ENCODE measurements at places on chromosomes 4 and X.

DNA sequence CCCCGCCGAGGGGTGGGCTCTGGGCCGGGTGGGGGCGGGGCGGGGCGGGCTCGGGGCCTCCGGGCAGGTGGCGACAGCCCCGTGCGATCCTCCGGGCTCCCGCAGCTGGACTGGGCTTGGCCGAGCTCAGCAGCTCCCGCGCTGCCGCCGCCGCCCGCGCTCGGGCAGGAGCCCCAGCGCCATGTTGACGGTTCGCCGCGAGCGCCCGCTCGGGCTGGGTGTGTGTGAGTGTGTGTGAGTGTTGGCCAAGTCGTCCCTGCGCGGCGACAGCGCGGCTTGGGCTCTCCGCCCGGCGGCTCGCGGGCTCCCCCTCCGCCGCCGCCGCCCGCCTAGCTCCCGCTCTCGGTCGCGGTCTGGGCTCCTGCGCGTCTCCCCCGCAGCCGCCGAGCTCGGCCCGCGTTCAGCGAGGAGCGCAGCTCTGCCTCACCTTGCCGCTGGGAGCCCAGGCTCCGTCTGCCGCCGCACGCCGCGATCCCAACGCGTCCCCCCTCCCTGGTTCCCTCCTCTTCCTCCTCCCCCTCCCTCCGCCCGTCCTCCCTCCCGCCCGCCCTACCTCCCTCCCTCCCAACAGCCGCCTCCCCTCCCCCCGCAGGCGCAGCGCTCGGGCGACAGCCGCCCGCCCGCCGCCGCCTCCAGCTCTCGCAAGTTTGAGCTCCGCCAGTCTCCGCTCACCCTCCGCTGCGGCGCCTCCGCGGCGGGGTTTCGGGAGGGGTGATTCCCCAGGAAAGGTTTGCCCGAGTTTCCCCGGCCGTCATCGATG lies at the start of gene BCOR:
Gene BCOR, minus strand, starts transcription at position 455 of the 760 bp plus-strand sequence. CDS start 20,029 bp downstream, outside the sequence.
- peak within 1 kb of the TSS; percentile 72 for H3K4me3 ChIP-seq
- H3K27ac ChIP-seq: peak within 1 kb of the TSS; percentile 74
- peaks cover 4% of the 10 kb centered on the region for H3K4me1 ChIP-seq
- no peaks in the 10 kb centered on the region for H3K27me3 ChIP-seq

GRCh38 chrX:138719396-138719795 lies 7.9 kb upstream of the FGF13 start:
- no peak overlapping the region for H3K4me3 ChIP-seq
- no peaks in the 10 kb centered on the region for H3K4me1 ChIP-seq
- no peak overlapping the region for H3K27ac ChIP-seq
- H3K27me3 ChIP-seq: no peaks in the 10 kb centered on the region
- no peak for DNase-seq

- no peak for DNase-seq
- no peak overlapping the region for H3K27ac ChIP-seq
- no peak overlapping the region for H3K4me3 ChIP-seq
- no peaks in the 10 kb centered on the region for H3K36me3 ChIP-seq
Observed at GRCh38 chr4:185018834-185019455, 655 bp downstream of the HELT start.

DNA sequence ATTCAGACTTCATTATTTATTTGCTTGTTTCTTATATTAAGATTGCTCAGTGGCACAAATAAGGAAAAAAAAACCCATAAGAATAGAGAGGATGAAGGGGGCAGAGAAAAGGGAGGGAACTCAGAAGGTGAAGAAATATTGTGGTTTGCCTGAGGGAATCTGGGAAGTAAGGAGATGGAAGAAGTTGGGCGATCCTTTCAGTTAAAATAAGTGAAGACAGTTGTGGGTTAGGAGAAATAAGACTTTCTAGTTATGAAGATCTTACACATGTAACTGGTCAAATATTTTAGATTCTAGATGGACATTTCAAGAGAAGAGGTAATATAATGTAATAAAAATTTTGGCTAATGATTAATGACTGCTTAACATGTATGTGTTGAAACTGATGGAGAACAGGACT lies 138.7 kb upstream of the LIMCH1 start:
- no peak overlapping the region for H3K27ac ChIP-seq
- no peaks in the 10 kb centered on the region for H3K27me3 ChIP-seq
- no peak overlapping the region for H3K4me3 ChIP-seq
- DNase-seq: no peak
- no peaks in the 10 kb centered on the region for H3K36me3 ChIP-seq

DNA sequence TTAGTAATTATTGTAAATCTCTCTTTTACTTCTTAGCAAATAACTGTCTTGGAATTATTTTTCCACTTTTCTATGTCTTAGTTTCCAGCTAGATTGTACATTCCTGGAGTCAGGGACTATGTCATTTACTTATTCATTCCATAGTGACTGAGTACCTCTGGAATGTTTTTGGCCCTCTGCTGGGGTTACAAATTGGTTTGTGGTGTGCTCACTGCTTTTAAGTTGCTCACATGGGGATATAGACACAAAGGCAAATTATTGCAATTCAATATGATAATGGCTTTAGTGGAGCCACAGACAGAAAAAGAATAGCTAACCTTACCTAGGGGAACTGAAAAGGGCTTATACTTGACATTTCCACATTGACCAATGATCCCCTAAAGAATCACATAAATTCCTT lies 63.7 kb upstream of the PDGFRA start:
- H3K36me3 ChIP-seq: no peaks in the 10 kb centered on the region
- H3K27ac ChIP-seq: no peak overlapping the region
- no peaks in the 10 kb centered on the region for H3K4me1 ChIP-seq
- no peak for DNase-seq
- H3K4me3 ChIP-seq: no peak overlapping the region

GRCh38 chr4:85127653-85128052 lies 161.2 kb upstream of the WDFY3 start:
- no peaks in the 10 kb centered on the region for H3K36me3 ChIP-seq
- H3K27ac ChIP-seq: no peak overlapping the region
- no peaks in the 10 kb centered on the region for H3K4me1 ChIP-seq
- H3K27me3 ChIP-seq: no peaks in the 10 kb centered on the region

- H3K36me3 ChIP-seq: no peaks in the 10 kb centered on the region
- no peak overlapping the region for H3K27ac ChIP-seq
- H3K27me3 ChIP-seq: no peaks in the 10 kb centered on the region
- no peak overlapping the region for H3K4me3 ChIP-seq
- no peak for DNase-seq
Observed at GRCh38 chr4:147101678-147102077, 156.0 kb upstream of the TTC29 start.

DNA sequence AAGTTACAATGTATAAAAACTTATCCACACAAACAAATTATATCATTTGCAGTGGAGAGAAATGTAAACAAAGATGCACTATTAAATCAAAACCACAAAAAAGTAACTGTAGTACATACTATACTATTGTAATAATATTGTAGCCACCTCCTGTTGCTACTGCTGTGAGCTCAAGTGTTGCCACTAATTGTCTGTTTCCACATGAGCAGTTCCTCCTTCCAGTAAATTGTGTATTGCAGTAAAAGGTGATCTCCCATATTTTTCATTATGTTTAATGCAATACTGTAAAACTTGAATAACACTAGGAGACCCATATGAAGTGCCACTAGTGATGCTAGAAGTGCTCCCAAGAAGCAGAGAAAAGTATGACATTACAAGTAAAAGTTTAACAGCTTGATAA lies 11.7 kb downstream of the LIN54 start:
- DNase-seq: no peak
- no peak overlapping the region for H3K27ac ChIP-seq
- H3K36me3 ChIP-seq: no peaks in the 10 kb centered on the region
- H3K27me3 ChIP-seq: no peaks in the 10 kb centered on the region

- DNase-seq: no peak
- H3K36me3 ChIP-seq: no peaks in the 10 kb centered on the region
- no peak overlapping the region for H3K4me3 ChIP-seq
- H3K4me1 ChIP-seq: peaks cover 4% of the 10 kb centered on the region
- no peaks in the 10 kb centered on the region for H3K27me3 ChIP-seq
Observed at GRCh38 chr4:150126201-150126863, 48.1 kb downstream of the DCLK2 start.

DNA sequence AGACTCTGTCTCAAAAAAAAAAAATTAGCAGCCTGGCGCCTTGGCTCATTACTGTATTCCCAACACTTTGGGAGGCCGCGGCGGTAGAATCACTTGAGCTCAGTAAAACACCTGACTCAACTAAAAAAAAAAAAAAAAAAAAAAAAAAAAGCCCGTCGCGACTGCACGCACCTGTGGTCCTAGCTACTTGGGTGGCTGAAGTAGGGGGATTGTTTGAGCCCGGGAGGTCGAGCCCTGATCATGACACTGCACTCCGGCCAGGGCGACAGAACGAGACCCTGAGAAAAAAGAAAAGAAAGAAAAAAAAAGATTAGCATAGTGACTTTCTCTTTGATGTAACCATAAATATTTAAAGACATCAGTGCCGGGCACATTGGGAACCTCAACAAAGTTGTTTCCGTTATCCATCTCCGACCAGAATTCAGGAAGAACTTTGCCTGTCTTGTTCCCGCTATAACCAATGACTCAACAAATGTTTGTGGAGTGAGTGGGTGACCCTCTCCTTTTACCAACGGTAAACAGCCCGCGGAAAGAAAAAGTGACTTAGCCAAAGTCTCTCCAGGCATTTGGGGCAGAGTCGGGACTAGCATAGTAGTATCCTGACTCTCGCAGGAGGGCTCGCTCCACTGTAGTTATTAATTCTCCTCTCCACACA lies 553 bp upstream of the MED28 start:
- no peak for DNase-seq
- peaks cover 6% of the 10 kb centered on the region for H3K4me1 ChIP-seq
- H3K36me3 ChIP-seq: no peaks in the 10 kb centered on the region

GRCh38 chr4:83552083-83552482 lies 16.2 kb downstream of the GPAT3 start:
- H3K4me1 ChIP-seq: peaks cover 15% of the 10 kb centered on the region
- no peaks in the 10 kb centered on the region for H3K36me3 ChIP-seq
- no peaks in the 10 kb centered on the region for H3K27me3 ChIP-seq
- H3K27ac ChIP-seq: no peak overlapping the region
- H3K4me3 ChIP-seq: no peak overlapping the region
- DNase-seq: no peak

- no peak overlapping the region for H3K4me3 ChIP-seq
- no peak for DNase-seq
- H3K27ac ChIP-seq: no peak overlapping the region
Observed at GRCh38 chr4:21991050-21991449, 42.5 kb upstream of the KCNIP4 start.

GRCh38 chrX:66176134-66176533 lies 12.1 kb downstream of the HEPH start:
- no peaks in the 10 kb centered on the region for H3K36me3 ChIP-seq
- no peaks in the 10 kb centered on the region for H3K4me1 ChIP-seq
- no peaks in the 10 kb centered on the region for H3K27me3 ChIP-seq
- no peak overlapping the region for H3K27ac ChIP-seq
- no peak overlapping the region for H3K4me3 ChIP-seq
- no peak for DNase-seq

- no peak for DNase-seq
- H3K27me3 ChIP-seq: no peaks in the 10 kb centered on the region
- no peak overlapping the region for H3K4me3 ChIP-seq
- no peak overlapping the region for H3K27ac ChIP-seq
Observed at GRCh38 chrX:69080855-69081465, 84.3 kb downstream of the PJA1 start.

DNA sequence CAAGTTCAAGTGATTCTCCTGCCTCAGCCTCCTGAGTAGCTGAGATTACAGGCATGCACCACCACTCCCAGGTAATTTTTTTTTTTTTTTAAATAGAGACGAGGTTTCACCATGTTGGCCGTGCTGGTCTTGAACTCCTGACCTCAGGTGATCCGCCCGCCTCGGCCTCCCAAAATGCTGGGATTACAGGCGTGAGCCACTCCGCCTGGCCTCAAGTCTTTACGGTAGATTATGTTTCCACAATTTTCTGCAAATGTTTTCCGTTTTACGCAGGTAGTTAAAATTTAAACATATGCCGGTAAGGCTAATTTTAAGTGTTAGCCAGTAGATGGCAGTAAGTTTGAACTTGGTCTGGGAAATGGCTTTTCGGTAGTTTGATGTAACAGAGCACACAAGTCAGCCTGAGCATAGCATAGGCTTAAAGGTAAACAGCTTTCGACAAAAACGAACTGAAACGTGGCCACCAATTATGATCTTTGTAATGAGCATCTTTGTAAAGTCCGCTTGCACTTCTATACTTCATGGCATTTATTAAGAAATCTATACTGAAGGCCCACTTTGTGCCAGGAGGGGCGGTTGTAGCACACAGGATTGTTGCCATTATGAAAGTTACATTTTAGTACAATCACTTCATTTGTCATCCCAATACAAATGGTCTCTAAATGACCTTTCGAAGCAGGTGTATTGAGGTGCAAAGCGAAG lies 31.1 kb downstream of the CCKAR start:
- H3K27me3 ChIP-seq: no peaks in the 10 kb centered on the region
- no peak overlapping the region for H3K4me3 ChIP-seq
- peak; percentile 26 for DNase-seq
- H3K36me3 ChIP-seq: no peaks in the 10 kb centered on the region
- no peaks in the 10 kb centered on the region for H3K4me1 ChIP-seq

DNA sequence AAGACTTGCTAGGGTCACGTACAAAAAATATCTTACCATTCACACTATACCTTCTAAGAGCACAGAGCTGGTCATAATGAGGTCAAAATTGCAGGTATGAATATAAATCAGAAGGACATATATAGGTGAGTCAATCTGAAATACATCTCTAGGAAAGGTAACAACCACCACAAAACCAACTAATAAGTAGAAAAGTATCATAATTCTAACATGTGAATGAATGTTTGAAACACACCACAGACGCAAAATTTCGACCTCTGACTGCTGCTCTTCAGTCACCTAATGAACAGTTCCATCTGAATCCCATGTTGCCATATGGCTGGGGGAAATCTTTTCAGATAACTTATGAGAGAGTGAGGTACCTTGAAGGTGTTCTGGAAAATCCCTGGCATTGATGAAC lies 22.1 kb downstream of the STAP1 start:
- no peaks in the 10 kb centered on the region for H3K36me3 ChIP-seq
- H3K4me1 ChIP-seq: peaks cover 24% of the 10 kb centered on the region

- H3K36me3 ChIP-seq: no peaks in the 10 kb centered on the region
- H3K27ac ChIP-seq: no peak overlapping the region
- no peaks in the 10 kb centered on the region for H3K4me1 ChIP-seq
- H3K4me3 ChIP-seq: no peak overlapping the region
Observed at GRCh38 chr4:150256841-150257730, 178.8 kb downstream of the DCLK2 start.

DNA sequence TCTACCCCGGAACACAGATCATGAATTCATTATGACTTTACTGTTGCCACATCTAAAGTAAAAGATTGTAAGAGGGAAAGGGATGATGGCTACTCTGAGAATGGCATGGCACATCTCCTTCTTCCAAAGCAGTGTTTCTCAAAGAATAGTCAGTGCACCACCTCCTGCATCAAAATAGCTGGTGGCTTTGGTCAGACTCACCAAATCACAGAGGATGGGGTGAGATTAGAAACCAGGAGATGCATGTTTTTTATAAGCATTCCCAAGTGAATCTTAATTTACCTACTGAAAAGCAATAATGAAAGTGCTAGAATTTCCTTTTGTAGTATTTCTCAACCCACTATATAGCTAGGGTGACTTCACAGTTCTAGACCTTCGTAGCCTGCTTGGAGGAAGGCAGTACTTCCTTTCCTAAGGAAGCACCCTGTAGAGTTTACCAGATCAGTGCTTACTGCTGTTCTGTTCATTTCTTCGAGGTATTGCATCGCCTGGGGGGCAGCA lies 340.8 kb upstream of the KLF3 start:
- no peaks in the 10 kb centered on the region for H3K36me3 ChIP-seq
- H3K4me3 ChIP-seq: no peak overlapping the region
- DNase-seq: no peak
- H3K27ac ChIP-seq: no peak overlapping the region

- H3K4me1 ChIP-seq: peaks cover 10% of the 10 kb centered on the region
- DNase-seq: no peak
- H3K27me3 ChIP-seq: no peaks in the 10 kb centered on the region
- no peak overlapping the region for H3K27ac ChIP-seq
- H3K36me3 ChIP-seq: no peaks in the 10 kb centered on the region
Observed at GRCh38 chr4:159366966-159367780, 264.3 kb downstream of the RAPGEF2 start.
